Cerebellum (tissue), 4 donors: ENCODE measurements at places on chromosomes 16 and 17.

GRCh38 chr17:15482476-15482875, 15.1 kb upstream of the CDRT4 start:
- DNase-seq = no peak

GRCh38 chr17:42078396-42079043, 19.8 kb downstream of the ZNF385C start:
- DNase-seq = no peak

GRCh38 chr16:89013111-89013510, 36.1 kb upstream of the CBFA2T3 start:
- no peak for DNase-seq

- no peak for DNase-seq
Measured at GRCh38 chr16:86075839-86076440, 177.0 kb downstream of the IRF8 start.

DNA sequence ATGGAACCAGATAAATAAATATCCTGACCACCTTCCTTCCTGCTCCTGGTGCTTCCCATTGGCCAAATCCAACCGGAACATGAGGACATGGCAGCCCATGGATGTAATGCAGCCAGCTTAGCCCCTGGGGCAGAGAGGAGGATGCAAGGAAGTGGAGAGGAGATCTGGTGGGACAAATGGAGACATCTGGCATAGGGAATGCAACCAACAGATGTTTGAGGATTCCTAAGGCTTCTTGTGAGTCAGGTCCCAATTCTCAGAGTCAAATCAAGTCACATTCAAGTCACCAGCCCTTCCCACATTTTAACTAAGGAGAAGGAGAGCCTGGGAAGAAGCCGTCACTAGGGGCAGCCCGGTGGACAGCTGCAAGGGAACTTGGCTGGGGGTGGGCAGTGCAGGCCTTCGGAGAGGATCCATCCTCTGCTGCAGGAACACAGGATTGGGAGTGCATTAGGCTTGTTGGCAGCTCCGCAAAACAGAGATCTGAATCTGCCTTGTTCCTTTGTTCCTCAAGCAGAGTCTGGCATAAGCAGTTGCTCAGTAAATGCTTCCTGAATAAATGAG, 62.8 kb upstream of the HS3ST2 start:
- DNase-seq = no peak

DNA sequence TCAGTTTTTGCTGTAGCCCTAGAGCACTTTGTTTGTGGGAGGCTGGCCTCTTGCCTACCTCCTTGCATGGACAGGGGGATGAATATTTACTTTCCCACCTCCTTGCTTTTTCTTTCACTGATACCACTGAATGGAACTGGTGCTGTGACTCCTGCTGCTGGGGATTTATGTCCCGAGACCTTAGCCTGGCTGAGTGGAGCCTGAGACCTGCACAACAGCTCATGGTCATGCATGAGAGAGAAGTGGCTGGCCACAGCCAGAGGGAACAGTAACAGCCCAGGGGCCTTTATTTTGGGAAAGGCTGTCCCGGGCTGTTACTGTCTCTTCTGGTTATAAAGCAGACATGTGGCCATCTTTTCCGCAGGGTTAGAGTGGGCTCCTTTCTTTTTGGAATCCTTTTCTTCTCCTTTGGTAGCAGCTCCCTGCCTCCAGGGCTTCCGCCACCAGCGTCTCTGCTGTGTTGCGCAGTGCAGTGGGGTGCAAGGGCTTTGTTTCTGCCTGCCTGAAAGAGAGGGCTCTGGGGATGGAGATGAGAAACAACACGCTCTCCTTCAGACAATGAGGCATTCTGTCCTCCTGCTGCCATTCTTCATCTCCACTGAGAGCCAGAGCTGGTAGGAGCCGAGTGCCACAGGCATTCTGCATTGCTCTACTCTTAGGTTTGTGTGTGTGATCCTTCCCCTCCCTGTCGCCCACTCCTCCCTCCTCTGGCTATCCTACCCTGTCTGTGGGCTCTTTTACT, 14.5 kb downstream of the SNX11 start:
- DNase-seq = no peak

- peak; percentile 28 for DNase-seq
Measured at GRCh38 chr16:10619271-10619849, 39.0 kb upstream of the EMP2 start.

DNA sequence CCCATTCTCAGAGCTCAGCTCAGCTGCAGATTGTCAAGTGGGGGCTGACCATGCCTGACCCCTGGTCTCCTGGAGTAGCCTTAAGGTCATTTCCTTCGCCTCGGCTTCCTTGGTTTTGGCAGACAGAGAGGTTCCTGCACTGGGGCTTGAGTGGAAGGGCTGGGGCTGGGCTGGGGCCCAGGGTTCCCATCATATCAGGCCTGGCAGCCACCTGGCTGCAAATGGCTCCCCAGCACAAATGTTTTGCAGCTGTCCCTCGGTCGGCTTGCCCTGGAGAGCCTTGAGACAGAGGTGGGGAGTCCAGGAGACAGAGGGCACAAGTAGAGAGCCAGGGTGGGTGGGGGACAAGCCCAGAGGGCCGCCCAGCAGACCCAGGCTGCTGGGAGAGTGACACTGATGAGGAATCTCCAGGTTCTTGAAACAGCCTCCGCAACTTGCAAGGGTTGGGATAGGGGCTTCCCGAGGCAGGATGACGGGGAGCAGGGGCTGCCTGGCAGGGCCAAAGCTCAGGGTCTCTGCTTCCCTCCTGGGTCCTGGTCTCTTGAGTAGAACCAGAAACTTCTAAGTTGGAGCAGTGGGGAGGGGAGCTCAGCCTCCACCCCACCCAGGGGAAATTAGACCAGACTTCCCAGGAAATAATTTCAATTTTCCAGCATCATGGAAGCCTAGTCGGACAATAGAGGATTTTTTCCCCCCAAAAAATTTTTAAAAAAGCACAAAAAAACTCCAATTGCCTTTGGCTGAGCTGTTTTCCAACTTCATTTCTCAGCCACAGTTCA, 19.3 kb downstream of the IGFBP4 start:
- no peak for DNase-seq

DNA sequence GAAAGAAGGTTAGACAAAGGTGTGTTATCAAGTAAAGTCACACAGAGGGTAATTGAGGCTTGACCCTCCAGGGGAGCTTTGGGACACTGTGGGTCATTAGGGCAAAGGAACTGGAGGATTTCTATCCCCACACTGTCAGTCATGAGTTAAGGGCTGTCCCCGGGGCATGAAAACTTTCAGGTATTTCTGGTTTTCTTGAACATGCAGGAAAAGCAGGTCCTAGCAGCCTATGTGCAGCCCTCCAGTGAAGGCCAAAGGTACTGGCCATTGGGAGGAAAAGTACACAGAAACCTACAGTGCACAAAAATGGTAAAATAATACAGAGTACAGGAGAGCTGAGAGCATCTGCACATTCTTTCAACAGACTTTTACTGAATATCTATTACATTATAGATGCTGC, 44.4 kb upstream of the SCNN1B start:
- no peak for DNase-seq

DNA sequence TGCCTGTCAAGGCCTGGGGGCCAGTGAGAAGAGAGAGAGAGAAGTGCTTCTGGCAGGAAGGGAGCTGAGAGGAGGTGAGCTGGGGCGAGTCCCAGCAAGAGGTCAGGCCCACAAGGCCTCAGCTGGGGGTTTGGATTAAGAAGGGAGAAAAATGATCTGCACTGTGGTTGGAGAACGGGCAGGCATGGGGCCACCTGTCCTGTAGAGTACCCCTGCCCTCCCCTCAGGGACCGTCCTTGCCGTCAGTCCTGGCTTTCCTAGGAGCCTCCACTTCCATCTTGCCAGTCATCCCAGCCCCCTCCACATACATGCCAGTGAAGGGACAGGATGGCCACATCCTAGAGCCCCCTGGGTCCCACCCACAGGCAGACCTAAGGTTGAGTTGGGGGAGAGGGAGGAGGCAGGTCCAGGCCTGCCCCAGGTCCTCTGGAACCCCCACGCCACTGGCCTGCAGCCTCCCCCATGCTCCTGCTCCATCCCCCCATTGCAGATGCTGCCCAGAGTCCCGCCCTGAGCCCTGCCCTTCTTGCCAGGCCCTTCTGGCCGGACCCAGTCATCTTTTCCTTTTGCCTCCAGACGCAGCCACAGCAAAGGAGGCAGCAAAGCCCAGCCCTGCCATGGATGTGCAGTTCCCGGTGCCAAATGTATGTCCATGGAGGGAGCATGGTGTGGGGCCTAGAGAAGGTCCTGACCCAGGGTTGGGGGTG, 18.9 kb downstream of the KATNB1 start:
- no peak for DNase-seq

- DNase-seq = no peak
Measured at GRCh38 chr16:66948134-66948836, 12.8 kb upstream of the CES3 start.

DNA sequence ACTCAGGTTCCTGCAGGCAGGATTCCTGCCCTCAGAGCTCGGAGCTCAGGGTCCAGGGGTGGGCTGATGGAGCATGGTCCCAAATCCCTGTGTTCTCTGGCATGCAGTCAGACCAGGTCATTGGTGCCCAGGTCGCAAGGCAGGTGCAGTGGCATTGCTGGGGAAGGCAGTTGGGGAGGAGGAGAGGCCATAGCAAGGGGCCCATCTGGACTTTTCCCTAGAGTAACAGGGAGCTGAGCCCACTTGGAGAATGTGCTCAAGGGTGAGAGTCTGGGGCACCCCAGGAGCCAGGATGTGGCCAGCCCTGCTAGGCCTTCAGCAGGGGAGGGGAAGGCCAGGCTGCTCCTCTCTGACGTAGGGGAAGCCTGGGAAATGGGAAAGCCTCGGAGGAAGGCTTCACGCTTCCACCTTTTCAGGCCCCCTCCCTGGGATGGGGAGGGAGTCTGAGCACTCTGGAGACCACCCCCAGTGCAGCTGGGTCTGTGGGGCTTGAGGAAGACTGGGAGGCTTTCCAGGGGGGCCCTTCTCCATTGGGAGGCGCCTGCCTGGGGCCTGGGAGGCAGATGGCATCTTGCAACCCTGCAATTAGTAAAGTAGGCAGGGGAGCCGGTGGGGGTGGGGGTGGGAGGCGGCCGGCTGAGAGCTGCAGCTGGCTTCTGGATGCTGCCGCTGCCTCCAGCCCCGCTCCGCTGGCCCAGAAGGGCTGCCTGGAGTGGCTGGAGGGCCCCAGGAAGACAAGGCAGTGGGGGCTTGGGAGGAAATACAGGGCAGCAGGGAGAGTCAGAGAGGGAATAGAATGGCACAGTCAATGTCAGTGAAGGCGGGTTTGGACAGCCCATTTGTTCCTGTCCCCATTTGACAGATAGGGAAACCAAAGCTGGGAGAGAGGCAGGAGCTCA, 21.1 kb upstream of the DOK4 start:
- no peak for DNase-seq

GRCh38 chr17:79033741-79034501, 10.0 kb downstream of the C1QTNF1 start:
- peak; percentile 26 for DNase-seq
